Breast epithelium (tissue), 4 donors: ENCODE measurements at places on chromosomes 7 and 10. TPM values are rescaled to one million over a fixed set of nuclear protein-coding genes. Genes with fewer than 3 reads are reported as not detected.

The CCL24 gene
- 1.3 TPM for total RNA-seq

The NEUROG3 gene
- total RNA-seq = not detected

The GJC3 gene
- total RNA-seq = 0.80 TPM

The NOLC1 gene
- 82.8 TPM for total RNA-seq

The ACHE gene
- 4.3 TPM for total RNA-seq

The TMEM130 gene
- not detected for total RNA-seq

The ZNF467 gene
- total RNA-seq = 5.9 TPM

The CCZ1 gene
- 50.7 TPM for total RNA-seq

The LRRTM3 gene
- total RNA-seq = not detected

The WIPF3 gene
- 0.66 TPM for total RNA-seq

The ARMH3 gene
- total RNA-seq = 18.4 TPM

DNA sequence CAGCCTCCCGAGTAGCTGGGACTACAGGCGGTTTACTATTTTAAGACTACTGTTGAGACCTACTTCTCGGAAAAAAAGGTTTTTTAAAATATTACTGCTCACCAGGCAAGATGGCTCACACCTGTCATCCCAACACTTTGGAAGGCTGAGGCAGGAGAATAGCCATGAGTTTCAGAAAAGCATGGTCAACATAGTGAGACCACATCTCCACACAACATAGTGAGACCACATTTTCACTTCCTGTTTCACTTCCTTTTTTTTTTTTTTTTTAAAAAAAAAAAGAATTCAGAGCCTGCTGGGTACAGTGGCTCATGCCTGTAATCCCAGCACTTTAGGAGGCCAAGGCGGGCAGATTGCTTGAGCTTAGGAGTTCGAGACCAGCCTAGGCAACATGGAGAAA, 46.5 kb downstream of the SVOPL start:
- no peak for DNase-seq

- no peak for DNase-seq
Observed at GRCh38 chr10:132807621-132808049, 21.7 kb upstream of the NKX6-2 start.

- DNase-seq = no peak
Observed at GRCh38 chr10:26457088-26457487, 18.9 kb downstream of the APBB1IP start.

DNA sequence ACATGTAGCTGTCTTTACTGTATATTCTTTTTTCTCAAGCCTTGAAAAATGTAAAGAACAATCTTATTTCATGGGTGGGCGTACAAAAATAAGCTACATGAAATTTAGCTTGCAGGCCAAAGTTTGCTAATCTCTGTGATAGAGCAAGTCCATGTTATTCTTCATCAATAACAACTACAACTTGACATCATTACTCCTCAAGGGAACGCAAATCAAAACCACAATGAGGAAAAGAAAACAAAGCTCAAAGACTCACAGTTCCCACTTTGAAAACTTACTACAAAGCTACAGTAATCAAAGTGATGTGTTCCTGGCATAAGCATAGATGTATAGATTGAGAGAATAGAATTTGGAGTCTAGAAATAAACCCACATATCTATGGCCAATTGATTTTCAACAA, 62.5 kb downstream of the GNA12 start:
- DNase-seq = no peak

DNA sequence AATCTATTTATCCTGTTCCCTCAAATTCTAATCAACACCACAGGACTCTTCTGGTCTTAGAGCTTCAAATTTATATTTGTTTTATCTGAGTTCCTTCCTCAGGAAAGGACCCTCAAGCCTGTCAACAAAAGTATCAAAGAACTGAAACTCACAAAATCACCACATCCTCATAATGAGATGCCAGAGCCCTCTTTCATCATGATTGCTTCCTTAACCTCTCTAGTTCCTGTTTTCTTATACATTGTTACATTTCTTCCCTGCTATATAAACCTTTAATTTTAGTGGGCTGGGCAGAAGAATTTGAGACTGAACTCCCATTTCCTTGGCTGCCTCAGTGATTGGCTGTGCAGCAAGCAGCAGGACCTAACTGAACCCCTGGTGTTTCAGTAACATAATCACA, 189.7 kb downstream of the ZNF248 start:
- no peak for DNase-seq

GRCh38 chr7:128888756-128889095, 21.8 kb downstream of the KCP start:
- no peak for DNase-seq

- no peak for DNase-seq
Observed at GRCh38 chr7:111223802-111224253, 132.9 kb downstream of the LRRN3 start.

DNA sequence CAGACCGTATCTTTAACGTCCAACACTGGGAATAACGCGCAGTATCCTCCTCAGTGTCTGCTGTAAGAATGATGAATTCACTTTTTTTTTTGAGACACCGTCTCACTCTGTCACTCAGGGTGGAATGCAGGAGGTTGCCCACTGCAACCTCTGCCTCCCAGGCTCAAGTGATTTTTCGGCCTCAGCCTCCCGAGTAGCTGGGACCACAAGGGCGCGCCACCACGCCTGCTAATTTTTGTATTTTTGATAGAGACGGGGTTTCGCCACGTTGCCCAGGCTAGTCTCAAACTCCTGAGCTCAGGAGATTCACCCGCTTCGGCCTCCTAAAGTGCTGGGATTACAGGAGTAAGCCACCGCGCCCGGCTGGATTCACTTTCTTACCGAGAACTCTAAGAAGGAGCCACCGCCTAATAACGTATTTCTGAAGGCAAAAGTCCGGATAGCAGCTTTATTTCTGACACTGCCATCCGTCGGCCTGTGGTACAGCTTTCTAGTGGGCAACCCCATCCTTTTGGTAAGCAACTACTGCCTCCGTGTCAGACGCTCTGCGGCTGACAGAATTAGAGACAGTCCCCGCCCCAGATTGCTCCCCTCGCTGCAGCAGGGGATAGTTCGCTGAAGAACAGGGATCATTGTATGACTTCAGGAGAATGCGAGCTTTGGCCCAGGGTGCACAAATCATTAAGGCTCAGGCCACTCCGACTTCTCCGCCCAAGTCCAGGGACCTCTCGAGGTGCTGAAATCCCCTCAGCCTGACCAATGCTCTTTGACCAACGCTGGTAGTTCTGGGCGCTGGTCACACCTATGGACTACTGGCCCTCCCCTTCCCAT, 662 bp downstream of the POLR3A start:
- no peak for DNase-seq

- no peak for DNase-seq
Observed at GRCh38 chr7:80313067-80313626, 178.5 kb downstream of the GNAI1 start.

DNA sequence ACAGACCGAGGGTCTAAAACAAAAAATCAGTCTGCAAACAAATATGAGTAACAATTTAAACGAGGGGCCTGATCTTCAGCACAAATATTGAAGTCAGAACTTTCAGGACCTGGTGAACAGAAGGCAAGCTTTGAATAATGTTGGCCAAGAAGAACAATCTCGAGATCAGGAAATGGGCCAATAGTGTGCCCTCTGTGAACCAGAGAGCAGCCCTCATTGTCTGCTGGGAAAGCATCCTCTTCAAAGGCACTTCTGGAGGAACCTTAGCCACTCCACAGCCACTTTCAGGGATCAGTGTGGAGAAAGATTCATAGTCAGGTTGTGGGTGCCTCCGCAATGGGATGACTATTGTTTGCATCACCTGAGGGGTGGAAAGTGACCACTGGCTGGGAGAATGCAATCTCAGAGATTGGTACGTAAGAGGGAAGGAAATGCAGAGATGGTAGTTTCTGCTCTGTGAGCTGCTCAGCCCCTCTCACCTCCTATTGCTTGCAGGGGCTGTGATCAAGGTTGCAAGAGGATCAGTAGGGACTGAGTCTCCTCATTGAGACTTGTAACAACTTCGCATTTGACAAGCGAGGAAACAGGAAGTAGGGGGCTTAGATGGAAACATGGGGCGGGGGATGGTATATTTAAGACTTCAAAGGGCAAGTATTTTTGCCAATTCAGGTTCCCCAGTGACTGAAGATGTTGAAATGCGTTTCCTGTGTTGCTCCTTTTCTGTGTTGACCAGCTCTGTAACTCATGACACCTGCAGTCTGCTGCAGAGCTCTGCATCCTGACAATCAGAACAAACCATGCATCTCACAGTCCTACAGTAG, 28.4 kb upstream of the IFRD1 start:
- no peak for DNase-seq

DNA sequence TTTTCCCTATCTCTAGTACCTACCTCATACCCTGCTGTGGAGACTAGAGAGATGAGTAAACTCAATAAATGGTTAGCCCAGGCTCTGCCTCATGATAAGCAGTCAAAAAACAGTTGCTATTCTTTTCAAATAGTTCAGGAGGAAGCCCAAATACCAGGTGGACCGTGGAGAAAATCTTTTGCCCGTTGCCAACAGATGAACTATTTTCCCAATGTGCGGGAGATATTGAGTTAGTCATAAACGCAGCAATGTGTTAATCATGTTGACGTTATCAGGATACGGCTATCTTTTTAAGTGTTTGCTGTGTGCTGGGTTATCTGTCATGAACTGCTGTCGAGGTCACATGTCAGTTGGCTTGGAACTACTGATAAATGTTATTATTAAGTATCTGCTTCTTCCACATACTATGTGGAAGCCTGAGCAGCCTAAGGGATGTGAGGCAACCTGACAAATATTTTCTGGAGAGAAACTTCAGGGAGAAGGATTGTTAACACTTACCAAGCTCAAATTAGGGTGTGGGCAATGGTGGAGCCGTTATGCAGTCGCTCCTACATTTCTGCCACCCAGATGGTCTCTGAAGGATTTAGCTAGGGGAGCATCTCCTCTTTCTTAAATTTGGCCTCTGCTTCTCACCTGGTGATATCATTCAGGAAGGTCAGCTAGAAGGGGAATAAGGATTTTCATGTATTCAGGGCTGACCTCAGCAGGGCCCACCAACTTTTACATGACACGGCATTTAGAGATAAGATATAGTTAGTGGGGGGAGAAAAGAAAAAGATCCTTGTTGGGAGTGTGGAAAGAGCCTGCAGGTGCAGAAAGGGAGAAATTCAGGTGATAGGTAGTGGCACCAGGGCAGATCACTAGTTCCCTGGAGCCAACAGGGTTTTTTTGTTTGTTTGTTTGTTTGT, 33.5 kb upstream of the SLC26A3 start:
- no peak for DNase-seq

DNA sequence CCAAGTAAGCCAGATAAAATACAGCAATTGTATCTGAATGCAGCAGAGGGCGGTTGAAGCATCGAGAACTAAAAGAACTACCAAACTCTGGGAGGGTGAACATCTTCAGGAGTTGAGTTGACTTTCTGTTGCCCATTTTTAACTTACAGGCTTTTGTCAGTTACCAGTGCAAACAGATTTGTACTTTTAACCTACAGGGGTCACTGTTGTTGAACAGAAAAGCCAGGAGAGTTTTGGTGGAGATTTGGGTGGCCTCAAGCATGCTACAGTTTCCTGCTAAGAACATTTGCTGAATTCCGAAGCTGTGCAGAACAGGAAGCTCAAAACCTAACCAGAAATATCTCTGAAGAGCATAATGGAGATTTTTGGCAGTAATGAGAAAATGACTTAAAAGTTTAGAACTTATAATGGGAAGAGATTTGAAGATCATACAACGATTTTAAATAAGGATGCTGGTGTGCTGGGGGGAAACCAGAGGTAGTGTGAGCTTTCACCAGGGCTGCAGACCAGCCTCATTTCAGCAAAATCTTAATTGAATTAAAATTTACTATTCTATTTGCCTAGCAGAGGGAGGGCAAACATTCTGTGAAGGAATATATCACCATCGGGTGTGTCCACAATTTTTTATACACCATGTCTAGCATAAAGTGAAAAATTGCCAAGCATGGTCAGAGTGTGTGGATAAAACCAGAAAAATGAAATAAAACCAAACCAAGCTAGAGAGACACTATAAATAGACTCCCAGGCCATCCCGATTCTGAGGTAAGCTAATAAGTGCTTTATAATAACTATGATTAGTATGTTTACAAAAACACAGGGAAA, 208.6 kb upstream of the CCDC6 start:
- DNase-seq = no peak

DNA sequence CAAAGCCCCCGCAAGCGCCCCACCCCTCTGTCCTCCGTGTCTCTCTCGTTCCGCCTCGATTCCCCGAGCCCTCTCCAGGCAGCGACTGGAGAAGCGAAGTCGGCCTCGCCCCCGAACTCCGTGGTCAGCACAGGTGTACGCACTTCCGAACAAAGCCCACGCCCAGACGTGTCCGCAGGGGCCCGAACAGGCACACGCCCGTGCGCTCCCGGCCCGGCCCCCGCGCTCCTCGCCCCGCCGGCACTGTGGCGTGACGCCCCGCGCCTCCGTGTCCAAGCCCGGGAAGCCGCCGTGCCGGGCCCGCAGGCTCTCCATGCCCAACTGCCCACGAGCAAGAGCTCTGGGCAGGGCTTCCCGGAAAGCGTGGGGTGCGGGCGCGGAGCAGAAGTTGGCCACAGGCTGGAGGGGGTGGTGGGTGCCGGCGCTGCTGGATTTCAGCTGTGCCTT, 662 bp downstream of the NRCAM start:
- DNase-seq = no peak

DNA sequence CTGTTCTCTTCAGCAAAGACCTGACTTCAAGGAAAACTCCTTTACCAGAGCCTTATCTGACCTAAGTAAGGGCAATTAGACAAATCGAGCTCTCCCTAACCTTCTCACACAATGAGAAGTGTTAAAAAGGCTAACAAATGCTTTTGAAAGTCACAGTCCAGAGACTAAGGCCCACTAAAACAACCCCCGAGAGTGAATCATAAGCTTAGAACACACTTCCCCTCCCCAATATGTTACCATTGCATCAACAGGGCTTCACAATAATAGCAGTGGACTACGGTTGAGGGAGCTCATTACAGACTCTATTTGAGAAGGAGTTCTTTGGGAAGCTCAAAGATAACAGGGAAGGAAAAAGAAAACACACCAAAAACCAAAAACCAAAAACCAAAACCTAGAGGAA, 28.6 kb upstream of the ZEB1 start:
- DNase-seq = no peak

DNA sequence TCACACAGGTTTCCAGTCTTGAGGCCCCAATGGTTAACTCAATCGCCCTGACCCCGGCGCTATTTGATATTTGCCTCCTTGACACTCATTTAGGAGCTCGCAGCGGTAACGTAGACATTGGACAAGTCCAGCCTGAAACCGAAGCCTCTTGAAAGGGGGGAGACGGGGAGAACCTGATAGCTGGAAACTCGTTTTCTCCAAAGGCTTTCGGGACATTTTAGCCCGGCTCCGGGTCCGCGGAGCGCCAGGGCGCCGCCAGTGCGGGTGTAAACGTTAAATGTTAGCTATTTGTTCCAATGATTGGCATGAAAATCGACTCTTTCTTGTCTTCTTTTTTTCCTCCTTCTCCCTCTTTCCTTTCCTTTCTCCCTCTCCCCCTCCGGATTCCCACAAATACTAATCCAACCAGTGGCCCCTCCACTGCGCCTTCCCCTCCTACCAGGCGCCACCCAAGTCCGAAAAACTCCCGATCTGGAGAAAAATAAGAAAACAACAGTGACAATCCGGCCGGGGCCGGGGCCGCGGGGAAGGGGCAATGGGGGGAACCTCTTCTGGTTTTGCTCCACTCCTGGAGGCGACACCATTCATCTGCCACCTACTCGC, 17.2 kb upstream of the GATA3 start:
- DNase-seq = no peak
